GM20000 (cell line): ENCODE measurements at places on chromosomes 13 and 19.

- DNase-seq = no peak
Measured at GRCh38 chr13:106103779-106104178, 431.7 kb downstream of the EFNB2 start.

GRCh38 chr13:92313382-92313781, 913.2 kb upstream of the GPC6 start:
- no peak for DNase-seq

DNA sequence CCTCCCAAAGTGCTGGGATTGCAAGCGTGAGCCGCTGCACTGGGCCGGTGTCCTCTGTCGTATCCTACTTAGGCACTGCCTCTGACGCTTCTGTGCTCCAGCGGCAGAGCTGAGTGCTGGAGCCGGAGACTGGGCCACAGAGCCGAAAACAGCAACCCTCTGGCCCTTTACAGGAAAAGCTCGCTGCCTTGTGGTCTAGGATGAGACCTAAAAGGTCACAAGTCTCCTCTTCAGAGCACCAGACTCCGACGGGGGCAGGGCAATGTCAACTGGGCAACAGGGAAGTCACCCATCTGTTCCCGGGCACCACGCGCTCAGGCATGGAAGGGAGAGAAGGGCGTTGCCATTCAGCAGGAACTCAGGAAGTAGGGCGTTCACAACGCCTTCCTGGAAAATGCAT, 91.7 kb downstream of the GADD45B start:
- no peak for DNase-seq

GRCh38 chr19:41957161-41957837, 1.8 kb downstream of the RABAC1 start:
- no peak for DNase-seq

DNA sequence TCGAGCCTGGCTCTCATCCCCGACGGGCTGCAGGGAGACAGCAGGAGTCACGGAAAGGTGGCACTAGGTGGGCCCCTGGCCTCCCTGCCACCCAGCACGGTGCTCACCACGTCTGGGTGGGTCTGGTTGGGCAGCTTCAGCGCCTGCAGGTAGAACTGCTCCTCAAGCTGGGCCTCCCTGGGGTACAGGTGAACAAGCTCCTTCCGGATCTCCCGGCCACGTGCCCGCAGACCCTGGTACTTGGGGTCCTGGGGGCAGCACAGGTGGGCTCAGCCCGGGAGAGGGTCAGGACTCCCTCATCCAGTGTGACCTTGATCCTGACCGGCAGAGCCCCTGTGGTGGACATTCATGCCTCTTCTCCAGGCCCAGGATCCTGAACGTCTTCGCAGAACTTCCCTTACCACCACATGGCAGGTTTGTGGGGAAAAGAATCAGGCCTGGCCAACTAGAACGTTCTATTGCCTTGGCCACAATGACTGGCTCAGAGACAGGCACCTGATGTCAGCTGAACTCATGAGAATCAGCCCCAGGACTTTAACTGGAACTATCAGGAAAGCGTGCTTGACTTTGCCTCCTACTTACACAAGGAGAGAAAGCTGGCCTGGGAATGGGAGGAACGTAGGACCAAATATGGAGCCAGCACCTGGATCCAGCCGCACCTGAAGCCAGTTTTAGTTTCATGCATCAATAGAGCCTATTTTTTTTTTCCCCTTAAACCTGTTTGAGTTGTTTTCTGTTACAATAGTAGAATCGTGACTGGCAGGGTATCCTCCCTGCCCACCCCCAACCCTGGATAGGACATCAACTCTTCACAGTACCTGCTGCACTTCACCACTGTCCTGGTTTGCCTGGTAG, 8.9 kb downstream of the SARS2 start:
- DNase-seq = no peak

DNA sequence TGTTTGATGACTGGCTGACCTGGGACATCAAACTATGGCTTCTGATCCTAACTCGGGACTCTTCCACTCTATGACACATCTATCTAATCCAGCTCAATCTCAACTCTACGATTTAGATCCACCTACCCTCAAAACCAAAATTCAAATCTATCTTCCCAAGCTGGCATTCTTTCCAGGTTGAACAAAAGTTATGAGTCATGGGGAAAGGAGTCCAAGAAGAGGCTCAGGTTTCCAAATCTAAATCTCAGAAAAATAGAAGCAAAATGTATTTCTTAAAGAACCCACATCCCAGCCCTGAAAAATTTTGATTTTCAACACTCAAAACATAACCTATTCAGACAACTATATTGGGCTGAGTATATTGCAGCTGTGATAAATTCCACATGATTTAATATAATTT, 143.9 kb upstream of the IPO5 start:
- no peak for DNase-seq

- no peak for DNase-seq
Measured at GRCh38 chr19:29583196-29583999, 22.7 kb upstream of the POP4 start.

- DNase-seq = no peak
Measured at GRCh38 chr19:5559804-5560133, 8.0 kb downstream of the TINCR start.

- no peak for DNase-seq
Measured at GRCh38 chr19:37942516-37942902, 35.5 kb downstream of the SIPA1L3 start.

GRCh38 chr13:80022146-80022545, 318.8 kb downstream of the SPRY2 start:
- no peak for DNase-seq
